ENCODE measurements at places on chromosomes 6 and 20.
A peak's percentile ranks its signal among the peaks of the same experiment; 100 is the strongest.

DNA sequence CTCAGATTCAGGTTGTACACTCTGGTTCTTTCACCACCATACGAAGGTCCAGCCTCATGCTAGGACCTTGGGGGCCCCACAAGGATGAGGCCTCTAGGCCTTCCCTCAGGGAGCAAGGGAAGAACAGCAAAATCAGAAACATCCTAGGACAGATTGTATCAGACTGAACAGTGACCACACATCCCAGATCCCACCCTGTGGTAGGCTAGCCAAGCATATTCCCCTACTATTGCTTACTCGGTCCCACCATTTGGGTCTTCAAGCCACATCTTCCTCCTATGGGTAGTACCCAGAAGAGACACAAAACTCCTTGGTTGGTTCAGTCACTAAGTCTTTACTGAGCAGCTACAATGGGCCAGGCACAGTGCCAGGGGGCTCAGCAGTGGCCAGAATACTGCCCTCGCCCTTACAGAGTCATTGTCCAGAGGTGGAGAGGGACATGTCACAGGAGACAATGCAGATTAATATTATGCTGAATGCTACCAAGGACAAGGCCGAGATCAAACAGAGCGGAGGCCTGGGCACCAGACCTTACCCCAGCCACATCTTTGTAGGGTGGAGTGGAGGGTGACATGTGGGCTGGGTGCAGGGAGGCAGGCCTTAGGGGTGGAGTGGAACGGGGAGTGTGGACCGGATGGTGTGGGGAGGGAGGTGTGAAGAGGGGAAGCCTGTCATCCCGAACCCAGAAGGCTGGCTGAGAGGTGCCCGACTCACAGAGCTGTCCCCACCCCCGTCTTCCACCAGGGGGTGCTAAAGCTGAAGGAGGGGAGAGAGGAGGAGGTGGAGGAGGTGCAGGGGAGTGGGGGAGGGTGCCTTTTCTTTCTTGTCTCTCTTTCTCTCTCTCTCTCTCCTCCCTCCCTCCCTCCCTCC is 6.8 kb upstream of the MAPK13 start:
- DNase-seq: peak; percentile 64

GRCh38 chr6:109693111-109693510 is 2.0 kb downstream of the FIG4 start:
- no peak for DNase-seq

DNA sequence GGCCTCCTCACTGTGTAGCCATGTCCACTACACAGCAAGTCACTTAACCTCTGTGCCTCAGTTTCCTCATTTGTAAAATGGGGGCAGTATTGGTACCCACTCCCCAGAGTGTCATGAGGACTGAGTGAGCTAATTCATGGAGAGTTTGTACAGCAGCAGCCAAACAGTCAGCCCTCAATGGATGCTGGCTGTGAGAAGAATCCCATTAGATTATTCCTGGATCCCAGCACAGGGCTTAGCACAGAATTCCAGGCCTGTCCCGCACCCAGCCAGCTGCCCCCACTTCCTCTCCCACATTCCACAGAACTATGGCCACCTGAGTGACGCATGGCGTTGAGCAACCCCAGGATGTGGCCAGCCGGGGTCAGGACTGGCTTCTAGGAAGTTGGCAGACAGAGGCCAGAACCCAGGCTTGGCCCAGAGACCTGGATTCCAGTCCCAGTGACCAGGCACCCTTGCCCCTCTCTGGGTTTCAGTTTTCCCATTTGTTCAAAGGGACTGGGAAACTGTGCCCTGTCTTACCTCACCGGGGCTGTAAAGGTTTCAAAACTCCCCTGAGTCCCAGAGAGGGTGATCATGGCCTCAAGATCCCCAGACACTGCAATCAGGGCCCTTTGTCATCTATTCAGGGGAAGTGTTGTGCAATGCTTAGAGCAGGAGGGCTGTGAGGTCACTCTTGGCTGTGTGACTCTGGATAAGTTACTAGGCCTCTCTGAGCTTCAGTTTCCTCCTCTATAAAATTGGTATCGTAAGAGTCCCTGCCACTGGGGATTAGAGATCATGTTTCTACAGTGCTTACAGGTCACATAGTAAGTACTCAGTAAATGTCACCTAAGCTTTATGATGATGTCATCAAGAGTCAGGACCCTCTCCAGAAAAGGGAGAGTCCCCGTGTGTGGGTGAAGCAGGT is 3.0 kb upstream of the TGM2 start:
- peak; percentile 92 for DNase-seq

- no peak for DNase-seq
Measured at GRCh38 chr20:62805155-62805710, 598 bp downstream of the OGFR start.

- no peak for DNase-seq
Measured at GRCh38 chr6:56356426-56356825, 109.0 kb upstream of the COL21A1 start.

DNA sequence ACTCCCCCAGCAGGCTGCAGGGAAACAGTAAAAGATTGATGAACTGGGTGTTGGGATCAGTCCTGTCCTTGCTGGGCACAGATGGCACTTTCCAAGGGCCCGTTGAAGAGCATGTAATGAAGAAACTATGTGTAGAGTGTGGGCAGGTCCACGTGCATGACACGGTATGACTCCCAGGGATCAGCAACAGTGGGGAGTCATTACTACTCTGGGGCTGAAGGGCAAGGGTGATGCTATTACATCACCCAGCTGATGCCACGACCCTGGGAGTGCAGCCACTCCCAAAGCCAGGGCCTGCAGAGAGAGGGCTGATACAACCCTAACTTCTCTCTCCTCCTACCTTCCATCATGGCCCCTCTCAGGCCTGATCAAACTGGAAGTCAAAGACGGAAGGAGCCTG is 20.1 kb downstream of the KCNK17 start:
- DNase-seq: no peak

DNA sequence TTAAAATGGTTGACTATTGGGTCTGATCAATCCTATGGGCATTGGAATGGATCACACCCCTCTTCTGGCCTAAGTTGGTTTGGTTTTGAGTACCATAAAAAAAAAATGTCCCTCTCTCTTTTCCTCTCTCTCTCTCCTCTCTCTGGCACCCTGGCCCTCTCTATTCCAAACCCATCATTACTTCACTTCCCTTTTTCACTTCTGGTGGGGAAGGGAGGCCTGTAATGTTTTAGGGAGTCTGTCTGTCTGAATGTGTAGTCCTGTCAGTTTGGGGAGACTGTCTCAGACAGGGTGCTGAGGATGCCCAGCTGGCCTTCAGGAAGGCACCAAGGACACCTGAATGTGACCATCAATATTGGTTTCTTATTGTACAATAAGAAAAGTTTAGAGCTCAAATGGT is 165.8 kb downstream of the CD24 start:
- DNase-seq: no peak

DNA sequence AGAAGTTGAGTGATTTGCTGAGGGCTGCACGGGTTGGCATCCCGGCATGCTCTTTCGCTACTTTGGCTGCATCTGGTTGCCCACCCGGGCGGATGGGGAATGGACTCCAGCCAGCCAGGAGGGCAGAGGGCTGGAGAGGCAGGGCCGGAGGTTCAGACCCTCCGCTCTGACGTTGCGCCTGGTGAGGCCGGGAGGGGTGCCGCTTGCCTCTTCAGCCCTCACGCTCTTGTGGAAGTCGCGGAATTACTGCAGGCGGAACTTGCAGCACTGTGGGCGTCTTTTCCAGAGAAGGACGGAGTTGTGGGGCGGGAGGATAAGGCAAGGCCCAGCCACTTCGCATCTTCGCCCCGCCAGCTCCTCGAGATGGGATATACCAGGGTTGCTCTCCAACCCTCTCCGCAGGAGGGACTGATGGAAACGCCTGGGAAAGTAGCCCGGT is 656 bp downstream of the RTEL1 start:
- peak; percentile 53 for DNase-seq

DNA sequence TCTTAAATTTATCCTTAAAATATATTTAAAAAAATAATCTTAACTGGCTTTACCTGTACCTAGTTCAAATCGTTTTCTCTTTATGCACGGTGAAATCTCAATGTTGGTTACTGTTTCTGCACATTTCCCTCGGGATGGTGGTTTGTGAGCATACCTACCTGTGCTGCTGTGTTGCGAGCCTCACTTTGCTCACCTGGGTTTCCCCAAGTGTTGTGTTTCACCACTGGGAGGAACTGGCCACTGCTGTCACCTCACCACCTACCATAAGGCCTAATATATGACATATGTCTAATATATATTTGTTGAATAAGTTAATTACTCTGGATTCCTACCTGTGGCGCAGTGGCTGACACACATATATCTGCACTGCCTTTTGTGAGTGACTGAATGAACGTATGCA is 493.5 kb upstream of the FLRT3 start:
- no peak for DNase-seq

- DNase-seq: peak; percentile 36
Measured at GRCh38 chr6:129936329-129937165, 75.4 kb upstream of the TMEM244 start.

GRCh38 chr6:53939830-53940229 is 145.0 kb downstream of the LRRC1 start:
- DNase-seq: no peak

GRCh38 chr6:41958022-41958856 is 16.6 kb upstream of the CCND3 start:
- DNase-seq: no peak

GRCh38 chr6:128821116-128821515 is 61.8 kb upstream of the LAMA2 start:
- DNase-seq: no peak

DNA sequence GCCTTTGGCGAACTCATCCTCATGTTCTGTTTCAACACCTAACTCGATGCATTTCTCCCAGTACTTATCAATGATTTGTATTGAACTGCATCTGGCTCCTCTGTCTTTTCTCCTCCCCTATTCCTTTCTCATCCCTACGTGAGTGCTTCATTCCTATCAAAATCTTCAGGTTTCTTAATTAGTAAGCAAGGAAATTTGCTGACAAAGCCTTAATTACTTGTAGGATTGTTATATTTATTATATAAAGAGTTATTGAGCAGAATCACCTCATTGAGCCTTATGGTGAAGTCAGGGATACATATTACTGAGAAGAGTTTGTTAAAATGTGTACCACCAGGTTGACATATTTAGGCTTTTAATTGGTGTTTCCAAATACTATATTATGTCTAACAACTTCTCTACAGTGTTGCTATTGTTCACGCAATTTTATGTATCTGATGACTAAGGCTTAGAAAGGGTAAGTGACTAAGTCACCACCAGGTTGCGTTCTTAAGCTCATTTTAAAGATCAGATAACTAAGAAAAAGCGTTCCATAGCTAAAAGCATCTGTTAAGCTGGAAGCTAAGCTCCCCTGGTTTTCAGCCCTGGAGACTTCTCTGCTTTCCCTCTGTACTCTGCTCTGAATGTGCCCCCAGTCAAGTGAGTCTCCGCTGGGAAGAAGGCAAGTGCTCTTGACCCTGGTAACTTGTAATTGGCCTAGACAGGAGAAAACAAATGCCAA is 18.9 kb downstream of the SCGN start:
- peak; percentile 49 for DNase-seq

- DNase-seq: no peak
Measured at GRCh38 chr20:59571151-59571550, 33.2 kb upstream of the PHACTR3 start.

DNA sequence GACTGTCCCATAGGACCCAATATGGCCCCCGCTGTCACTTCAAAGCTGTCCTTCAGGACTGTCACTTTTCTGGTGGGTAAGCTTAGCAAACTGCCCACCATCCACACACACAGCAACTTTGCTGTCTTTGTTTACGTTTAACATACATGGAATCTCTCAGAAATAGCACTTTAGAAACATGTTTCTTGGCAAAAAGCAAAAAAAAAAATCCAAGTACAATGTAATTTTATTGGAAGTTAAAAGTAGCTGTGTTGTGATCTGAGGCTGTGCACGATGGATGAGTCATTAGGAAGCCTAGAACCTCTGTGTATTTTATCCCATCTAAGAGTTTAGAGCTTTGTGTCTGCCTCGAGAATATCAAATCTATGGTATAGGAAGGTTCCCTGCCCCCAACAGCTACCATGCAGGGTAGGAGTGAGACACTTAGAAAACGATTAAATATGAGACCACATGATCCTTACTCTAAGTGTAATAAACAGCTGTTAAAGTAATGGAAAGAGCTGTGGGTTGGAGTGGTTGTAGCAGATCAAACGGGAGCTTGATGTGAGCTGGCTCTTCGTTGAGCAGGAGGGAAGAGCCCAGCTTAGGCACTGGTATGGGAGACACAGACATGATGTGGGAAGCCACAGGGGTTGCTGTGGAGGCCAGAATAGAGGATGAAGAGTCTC is 119.5 kb downstream of the PLEKHG1 start:
- no peak for DNase-seq

DNA sequence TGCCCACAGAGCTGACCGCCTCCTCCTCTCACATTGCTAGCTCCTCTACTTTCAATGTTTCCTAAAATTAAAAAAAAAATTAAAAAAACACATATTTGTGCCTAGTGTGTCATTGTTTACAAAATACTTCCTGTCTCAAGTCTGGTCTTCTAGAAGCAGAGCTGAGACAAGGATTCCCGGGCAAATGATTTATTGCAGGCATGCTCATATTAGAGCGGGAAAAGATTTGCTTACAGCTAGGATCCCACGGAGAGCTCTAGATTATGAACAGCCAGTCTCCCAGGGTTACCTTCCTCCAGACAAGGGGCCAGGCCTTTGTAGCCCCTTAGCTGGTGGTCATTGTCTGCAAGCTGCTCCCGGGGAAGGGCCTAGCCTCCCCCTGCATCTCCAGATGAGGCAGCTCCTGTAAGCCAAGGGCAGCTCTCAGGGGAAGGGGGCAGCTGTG is 9.4 kb downstream of the PACSIN1 start:
- no peak for DNase-seq

- peak; percentile 60 for DNase-seq
Measured at GRCh38 chr6:25490018-25490801, 161.8 kb upstream of the SCGN start.

DNA sequence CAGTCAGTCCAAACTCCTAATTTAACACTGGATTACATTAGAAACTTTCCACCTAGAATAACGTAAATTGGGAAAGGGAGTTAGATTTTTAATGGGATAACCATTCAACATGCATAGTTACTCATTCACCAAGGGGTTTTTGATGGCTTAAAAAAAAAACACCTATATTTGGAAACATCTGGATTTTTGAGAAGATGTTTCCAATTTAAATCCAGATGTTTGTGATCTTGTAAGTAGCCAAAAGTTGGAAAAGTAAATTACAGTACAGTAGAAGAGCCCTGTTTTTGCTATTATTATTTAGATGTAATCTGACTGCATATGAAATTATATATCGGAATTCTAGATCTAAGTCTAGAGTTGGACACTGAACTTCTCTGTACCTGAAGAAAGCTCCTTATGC is 478.2 kb downstream of the CD83 start:
- no peak for DNase-seq

- DNase-seq: peak; percentile 92
Measured at GRCh38 chr6:116371120-116371917, 572 bp downstream of the DSE start.

All from RWPE1 (cell line).